Activated CD8-positive, alpha-beta memory T cell treated with anti-CD3 and anti-CD28 coated beads, Interleukin-2, amount 50 U/mL, for 4 hours (primary cell): ENCODE measurements at places on chromosomes 16 and 17.

DNA sequence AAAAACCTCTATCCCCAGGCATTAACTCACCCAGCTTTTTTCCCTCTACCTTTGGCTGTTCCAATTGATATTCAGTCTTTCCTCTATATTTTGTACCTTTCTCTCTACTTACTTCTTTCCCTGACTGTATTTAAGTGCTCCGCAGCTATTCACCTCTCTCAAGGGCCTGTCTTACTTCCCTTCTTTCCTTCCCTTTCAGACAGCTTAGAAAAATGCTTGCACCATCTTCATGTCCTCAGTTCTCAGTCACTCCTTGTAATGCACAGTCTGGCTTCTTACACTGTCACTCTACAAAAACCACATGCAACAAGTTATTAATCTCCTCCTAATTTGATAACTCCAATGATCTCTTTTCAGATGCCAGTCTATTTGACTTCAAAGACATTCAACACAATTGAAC, 163.4 kb downstream of the PHKB start:
- no peak for DNase-seq

- no peak for DNase-seq
Measured at GRCh38 chr16:87326151-87326571, 9.0 kb upstream of the C16orf95 start.

GRCh38 chr16:57479205-57479975, 6.9 kb downstream of the DOK4 start:
- no peak for DNase-seq

- no peak for DNase-seq
Measured at GRCh38 chr16:22672830-22673210, 141.1 kb upstream of the HS3ST2 start.

DNA sequence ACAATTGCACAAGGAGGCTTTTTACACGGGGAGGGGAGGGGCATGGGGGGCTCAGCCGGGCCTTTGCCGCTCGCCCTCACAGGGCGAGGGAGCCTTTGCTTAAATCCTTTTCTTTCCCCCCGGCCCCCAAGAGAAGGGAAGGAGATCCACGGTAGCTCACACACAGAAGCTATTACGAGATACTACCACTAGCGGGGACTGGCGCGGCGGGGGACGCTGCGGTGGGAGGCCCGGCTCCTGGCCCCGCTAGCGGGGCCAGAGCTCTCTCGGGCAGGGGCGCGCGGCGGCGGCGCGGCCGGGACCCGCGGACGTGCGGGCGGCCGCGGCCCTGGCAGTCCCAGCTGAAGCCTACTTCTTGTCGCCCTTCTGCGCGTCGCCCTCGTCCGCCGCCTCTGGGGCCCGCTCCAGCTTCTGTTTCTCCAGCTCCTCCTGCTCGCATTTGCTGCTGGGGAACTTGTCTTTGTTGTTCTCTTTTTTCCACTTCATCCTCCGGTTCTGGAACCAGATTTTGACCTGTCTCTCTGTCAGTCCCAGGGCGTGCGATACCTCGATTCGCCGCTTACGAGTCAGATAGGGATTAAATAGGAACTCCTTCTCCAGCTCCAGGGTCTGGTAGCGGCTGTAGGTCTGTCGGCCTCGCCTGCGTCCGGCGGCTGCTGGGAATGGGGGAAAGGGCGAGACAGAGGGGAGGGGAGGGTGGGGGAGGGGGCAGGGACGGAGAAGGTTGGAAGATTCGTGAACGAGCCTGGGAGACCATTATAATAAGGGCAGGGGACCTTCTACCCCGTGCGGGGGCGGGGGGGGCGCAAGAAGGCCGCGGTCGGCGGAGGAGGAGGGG, 2.0 kb downstream of the HOXB8 start:
- DNase-seq = peak; percentile 55

DNA sequence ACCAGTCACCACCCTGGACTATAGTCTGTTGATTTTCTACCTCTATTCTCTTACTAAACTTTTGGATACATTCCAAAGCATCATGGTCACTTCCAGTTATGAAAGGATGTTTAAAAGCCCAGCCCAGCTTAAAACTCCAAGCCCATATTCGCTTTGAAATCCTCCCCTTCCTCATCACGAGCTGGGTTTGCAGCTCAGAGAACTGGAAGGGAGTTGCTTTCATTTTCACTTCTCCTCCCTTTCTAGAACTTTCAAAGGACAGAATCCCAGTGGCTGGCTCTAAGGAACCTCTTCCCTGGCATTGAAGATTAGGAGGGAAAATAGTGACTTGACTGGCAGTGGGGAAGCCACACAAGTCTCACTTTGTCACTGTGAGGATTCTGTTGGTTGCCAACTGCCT, 100.1 kb upstream of the DYNLRB2 start:
- DNase-seq = no peak

DNA sequence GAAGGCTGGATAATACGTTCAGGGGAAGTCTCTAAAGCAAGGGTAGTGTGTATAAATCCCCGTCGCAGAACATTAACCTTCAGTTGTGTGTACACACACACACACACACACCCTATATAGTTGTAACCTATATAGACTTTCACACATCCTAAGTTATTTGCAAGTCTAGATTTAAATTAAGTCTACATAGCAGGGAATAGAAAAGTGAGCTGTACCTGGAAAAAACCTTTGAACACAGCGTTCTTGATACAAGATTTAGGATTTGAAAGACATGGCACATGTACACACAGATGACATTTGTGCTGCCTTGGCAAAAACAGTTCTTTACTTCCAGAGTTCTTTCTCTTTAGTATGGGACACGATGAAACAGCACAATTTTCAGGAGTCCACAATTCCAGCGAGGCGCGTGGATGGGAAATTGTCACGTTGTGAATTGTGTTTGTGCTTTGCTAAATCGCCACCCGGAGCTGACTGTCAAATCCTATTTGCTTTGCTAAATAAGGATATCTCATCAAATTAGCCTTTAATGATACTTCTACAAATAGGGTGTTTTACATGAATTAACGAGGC, 233.9 kb downstream of the MRTFB start:
- no peak for DNase-seq

DNA sequence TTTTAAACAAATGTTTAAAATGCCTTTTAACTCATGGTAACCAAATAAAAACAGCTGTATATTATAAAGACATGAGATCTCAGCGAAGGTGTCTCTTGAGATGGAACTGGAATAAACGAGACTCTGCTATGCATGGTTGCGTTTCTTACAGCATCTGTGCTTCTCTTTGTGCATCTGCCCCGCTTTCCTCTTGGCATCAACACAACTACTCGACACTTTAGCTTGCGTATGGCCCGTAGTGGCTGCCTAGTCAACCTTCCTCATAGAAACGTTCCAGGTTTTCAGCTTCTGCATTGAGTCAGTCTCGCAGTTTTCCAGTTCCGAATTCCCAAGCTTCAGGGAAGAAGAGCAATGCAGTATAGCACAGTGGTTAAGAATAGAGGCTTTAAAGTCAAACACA, 214.9 kb downstream of the CEP112 start:
- DNase-seq = no peak

DNA sequence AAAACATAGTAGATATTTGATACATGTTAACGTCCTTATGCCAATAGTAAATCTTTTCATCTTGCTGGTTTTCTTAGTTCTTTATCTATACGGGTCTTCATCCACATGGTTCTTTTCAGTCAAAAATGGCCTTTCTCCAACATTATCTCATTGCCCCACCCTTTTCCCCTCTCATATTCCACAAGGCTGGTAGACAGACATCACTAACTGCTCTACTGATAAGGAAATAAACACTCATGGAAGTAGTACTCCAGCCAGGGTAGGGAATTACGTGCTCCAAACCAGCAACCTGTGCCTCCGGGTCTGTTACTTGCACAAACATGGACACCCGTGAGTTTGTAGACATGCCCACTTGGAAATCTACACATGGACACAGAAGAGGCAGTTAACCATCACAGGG, 141.4 kb downstream of the XYLT1 start:
- no peak for DNase-seq

DNA sequence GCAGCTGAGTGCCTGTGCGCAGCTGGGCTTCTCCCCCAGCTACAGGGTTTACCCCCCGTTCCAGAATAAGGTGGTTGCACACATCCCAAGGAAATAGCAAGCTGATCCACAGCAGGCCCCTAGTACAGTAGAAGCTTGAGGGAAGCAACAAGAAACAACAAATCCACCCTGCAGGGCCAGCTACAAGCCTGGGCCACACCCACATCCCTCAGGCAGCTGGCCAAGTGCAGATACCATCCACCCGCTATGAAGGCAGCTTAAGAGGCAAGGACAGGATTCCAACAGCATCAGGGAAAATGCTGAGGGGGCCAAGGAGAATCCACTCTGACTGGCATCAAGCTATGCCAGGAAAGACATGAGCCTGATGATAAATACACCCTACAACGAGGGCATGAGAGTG, 66.9 kb upstream of the RCVRN start:
- DNase-seq = no peak

DNA sequence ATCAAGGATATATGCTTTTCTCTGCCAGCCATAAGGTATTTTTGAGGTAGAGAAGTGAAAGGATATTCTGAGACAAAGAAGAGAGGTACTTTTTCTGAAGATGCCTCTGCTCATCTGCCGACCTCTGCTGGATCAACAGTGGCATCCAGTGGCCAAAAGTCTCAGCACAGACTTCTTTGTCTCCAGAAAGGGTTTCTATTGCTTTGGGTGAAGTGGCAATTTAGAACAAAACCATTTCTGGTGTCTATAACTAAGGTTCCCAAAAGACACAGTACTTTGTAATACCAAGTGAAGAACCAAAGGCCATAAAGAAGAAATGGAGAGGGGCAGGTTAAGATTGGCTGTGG, 155.2 kb upstream of the C17orf78 start:
- DNase-seq = peak; percentile 22

DNA sequence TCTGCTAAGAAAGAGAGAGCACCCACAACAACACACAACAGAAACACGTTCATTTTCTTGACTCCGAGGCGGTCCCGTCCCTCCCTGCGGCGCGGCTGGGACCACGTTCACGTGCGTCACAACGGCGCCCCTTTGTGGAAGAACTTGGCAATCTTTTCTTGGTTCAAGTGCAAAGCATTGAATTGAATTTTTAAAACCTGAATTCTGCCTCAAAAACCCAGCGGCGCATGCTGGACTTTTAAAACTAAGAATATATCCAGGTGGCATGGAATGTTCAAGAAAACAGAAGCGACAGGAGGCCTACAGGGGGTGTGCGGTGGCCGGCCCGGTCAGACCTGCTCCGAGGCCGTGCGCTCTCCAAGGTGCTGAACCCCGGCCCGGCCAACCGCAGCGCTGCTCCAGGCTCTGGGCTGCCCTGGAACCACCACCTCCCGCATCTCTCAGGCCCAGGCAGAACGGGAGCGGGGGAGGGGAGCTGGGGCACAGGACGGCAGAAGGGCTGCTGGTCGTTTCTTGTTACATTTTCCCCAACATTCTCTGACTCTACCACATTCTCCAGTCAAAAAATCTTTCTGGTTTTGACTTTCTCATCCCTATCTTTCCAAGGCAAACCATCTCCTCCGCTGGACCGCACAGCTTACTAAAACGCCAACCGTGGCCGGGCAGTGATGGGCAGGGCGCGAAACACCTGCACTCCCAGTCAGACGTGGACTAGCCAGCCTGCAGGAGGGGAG, 3.4 kb upstream of the HEXD start:
- DNase-seq = peak; percentile 74
